Osteocyte (in vitro differentiated cells): ENCODE measurements at places on chromosomes 5 and 9.

DNA sequence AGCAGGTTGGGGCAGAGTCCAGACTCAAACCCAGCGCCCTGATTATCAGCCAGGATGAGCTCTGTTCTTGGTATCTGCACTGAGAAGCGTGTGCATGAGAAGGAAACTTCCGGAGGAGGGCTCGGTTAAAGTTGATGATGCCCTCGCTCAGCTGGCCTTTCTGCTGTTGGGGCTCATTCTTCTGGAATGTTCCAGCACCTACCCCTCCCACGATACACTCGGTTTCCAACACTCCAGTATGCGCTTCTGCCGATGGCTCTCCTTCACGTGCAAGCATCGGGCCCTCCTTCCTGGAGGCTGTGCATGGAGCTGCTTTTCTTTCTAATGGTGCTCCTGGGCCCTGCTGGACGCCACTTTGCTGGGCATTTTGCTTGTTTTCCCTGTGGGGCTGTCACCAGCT lies 134.0 kb downstream of the RXRA start:
- H3K4me3 ChIP-seq, result no peak overlapping the region
- DNase-seq, result no peak
- no peaks in the 10 kb centered on the region for H3K36me3 ChIP-seq
- H3K27ac ChIP-seq, result no peak overlapping the region
- no peaks in the 10 kb centered on the region for H3K27me3 ChIP-seq

- no peak for DNase-seq
- no peak overlapping the region for H3K27ac ChIP-seq
- H3K27me3 ChIP-seq, result no peaks in the 10 kb centered on the region
- peaks cover 3% of the 10 kb centered on the region for H3K4me1 ChIP-seq
- no peaks in the 10 kb centered on the region for H3K36me3 ChIP-seq
Measured at GRCh38 chr9:3331801-3332200, 194.0 kb downstream of the RFX3 start.

DNA sequence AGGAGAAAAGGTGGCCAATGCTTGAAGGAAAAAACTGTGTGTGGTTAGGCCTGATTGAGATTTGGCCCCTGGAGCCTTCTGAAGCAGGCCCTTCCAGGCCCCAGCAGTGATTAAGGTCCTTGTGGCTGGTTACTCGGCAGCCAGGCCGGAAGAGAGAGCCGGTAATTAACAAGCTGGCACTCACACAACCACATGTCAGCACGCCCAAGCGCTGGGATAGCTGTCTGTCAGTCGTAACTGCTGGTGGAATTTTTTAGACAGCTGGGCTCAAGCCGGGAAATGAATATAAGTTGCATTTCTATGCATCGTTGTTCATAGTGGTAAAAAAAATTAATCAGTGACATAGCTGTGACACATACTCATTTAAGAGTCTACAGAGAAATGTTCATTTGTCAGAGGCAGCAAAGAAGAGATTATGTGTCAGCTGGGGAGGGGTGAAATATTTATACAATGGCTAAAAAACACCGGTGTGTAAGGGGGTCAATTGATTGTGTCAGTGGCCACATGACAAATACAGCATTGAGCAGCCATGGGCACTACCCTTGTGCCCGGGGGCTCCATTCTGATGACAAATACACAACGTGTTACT lies 13.7 kb upstream of the ARAP3 start:
- H3K27me3 ChIP-seq, result peaks cover 43% of the 10 kb centered on the region
- peaks cover 4% of the 10 kb centered on the region for H3K4me1 ChIP-seq
- H3K36me3 ChIP-seq, result no peaks in the 10 kb centered on the region
- DNase-seq, result no peak
- H3K4me3 ChIP-seq, result no peak overlapping the region

GRCh38 chr5:113922343-113922742 lies 408.8 kb downstream of the YTHDC2 start:
- H3K36me3 ChIP-seq, result no peaks in the 10 kb centered on the region
- no peaks in the 10 kb centered on the region for H3K4me1 ChIP-seq
- no peak overlapping the region for H3K27ac ChIP-seq
- no peak for DNase-seq
- H3K27me3 ChIP-seq, result peaks cover 7% of the 10 kb centered on the region
- H3K4me3 ChIP-seq, result no peak overlapping the region

GRCh38 chr5:144183254-144183889 lies 12.7 kb downstream of the KCTD16 start:
- H3K4me1 ChIP-seq, result peaks cover 22% of the 10 kb centered on the region
- no peak for DNase-seq
- no peak overlapping the region for H3K4me3 ChIP-seq
- no peak overlapping the region for H3K27ac ChIP-seq
- no peaks in the 10 kb centered on the region for H3K27me3 ChIP-seq

- no peak for DNase-seq
- no peak overlapping the region for H3K27ac ChIP-seq
- H3K27me3 ChIP-seq, result no peaks in the 10 kb centered on the region
Measured at GRCh38 chr9:104944871-104945270, 16.9 kb upstream of the ABCA1 start.

DNA sequence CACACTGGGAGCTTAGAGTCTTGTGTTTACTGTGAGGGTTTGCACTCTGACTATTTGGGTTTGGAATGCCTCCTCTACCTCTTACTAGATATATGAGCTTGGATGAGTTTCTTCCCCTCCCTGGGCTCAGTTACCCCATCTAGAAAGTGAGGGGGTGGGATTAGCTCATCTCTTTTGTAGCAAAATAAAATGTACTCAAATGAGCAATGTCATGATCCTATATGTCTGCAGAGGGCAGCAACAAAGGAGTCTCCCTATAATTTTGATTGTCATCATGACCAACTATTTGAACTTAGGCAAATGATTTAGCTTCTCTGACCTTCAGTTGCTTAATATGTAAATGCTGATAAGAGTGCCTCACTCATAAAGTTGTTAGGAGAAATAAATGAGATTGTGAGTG lies 109.0 kb downstream of the DPYSL3 start:
- no peak overlapping the region for H3K27ac ChIP-seq
- H3K27me3 ChIP-seq, result no peaks in the 10 kb centered on the region
- H3K36me3 ChIP-seq, result peaks cover 34% of the 10 kb centered on the region

GRCh38 chr5:179504600-179505396 lies 45.6 kb upstream of the RUFY1 start:
- DNase-seq, result no peak
- no peaks in the 10 kb centered on the region for H3K36me3 ChIP-seq
- no peak overlapping the region for H3K27ac ChIP-seq

- DNase-seq, result no peak
- no peak overlapping the region for H3K4me3 ChIP-seq
- H3K27me3 ChIP-seq, result peaks cover 14% of the 10 kb centered on the region
- H3K4me1 ChIP-seq, result no peaks in the 10 kb centered on the region
- no peaks in the 10 kb centered on the region for H3K36me3 ChIP-seq
Measured at GRCh38 chr9:73065439-73065838, 86.2 kb upstream of the ANXA1 start.

GRCh38 chr9:7370381-7370780 lies 429.2 kb downstream of the DMAC1 start:
- H3K4me1 ChIP-seq, result no peaks in the 10 kb centered on the region
- no peaks in the 10 kb centered on the region for H3K27me3 ChIP-seq
- no peak overlapping the region for H3K4me3 ChIP-seq
- no peak for DNase-seq

- H3K27me3 ChIP-seq, result peaks cover 56% of the 10 kb centered on the region
- no peaks in the 10 kb centered on the region for H3K4me1 ChIP-seq
- no peak for DNase-seq
- no peaks in the 10 kb centered on the region for H3K36me3 ChIP-seq
- no peak overlapping the region for H3K27ac ChIP-seq
Measured at GRCh38 chr9:17799369-17799768, 220.5 kb downstream of the SH3GL2 start.

DNA sequence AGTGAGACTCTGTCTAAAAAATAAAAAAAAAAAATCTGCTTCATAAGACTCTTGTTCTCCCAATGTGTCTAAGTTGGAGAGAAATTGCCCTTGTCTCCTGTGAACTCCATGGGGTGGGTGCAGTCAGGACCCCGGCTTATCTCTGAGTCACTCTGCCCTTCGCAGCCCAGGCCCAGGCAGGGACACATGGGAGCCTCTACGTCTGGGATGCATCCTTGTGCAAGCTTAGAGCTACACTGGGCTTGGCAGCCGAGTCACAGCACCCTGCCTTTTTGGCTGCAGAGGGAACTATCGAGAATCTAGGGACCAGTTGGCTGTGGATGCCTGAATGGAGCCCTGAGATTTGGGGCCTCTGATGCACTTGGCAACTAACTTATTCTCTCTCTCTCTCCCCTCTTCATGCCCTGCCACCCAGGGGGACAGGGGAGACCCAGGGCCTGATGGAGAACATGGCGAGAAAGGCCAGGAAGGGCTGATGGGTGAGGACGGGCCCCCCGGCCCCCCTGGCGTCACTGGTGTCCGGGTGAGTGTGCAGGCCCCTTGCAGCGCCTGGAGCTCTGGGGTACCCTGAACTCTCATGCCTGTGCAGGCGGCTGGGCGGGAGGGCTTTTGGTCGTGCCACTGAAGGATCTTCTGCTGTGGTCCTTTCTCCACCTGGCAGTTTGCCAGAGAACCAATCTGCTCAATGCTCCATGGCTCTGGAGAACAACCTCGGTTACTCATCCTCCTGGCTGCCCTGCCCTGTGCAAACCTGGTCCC lies 47.5 kb upstream of the ORM1 start:
- peaks cover 25% of the 10 kb centered on the region for H3K4me1 ChIP-seq
- peak; percentile 82 for DNase-seq
- no peaks in the 10 kb centered on the region for H3K27me3 ChIP-seq
- no peak overlapping the region for H3K4me3 ChIP-seq
- no peak overlapping the region for H3K27ac ChIP-seq

GRCh38 chr5:78671609-78672008 lies 23.0 kb upstream of the LHFPL2 start:
- H3K36me3 ChIP-seq, result peaks cover 2% of the 10 kb centered on the region
- peaks cover 27% of the 10 kb centered on the region for H3K4me1 ChIP-seq
- no peak overlapping the region for H3K27ac ChIP-seq
- H3K4me3 ChIP-seq, result no peak overlapping the region

DNA sequence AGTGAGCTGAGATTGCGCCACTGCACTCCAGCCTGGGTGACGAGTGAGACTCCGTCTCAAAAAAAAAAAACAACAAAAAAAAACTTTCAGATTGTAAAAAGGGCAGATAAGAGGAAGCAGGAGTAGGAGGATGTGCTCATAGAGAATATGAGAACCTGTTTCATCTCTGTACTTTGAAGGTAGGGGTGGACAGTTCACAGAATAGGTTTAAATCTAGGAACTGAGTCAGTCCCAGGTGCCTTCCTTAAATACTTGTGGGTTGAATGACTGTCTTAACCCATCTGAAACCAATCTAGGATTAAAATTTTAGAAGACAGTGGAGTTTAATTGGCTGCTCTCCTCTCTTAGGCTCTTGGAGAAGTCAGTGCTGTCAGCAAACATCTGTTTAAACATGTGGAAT lies 12.4 kb downstream of the POLK start:
- no peaks in the 10 kb centered on the region for H3K4me1 ChIP-seq
- no peak overlapping the region for H3K27ac ChIP-seq
- H3K36me3 ChIP-seq, result peaks cover 23% of the 10 kb centered on the region
- H3K4me3 ChIP-seq, result no peak overlapping the region
- no peaks in the 10 kb centered on the region for H3K27me3 ChIP-seq

- no peak for DNase-seq
- H3K27me3 ChIP-seq, result no peaks in the 10 kb centered on the region
- H3K27ac ChIP-seq, result no peak overlapping the region
- H3K36me3 ChIP-seq, result peaks cover 6% of the 10 kb centered on the region
- no peaks in the 10 kb centered on the region for H3K4me1 ChIP-seq
Measured at GRCh38 chr9:128762671-128763449, 8.9 kb downstream of the ZER1 start.

DNA sequence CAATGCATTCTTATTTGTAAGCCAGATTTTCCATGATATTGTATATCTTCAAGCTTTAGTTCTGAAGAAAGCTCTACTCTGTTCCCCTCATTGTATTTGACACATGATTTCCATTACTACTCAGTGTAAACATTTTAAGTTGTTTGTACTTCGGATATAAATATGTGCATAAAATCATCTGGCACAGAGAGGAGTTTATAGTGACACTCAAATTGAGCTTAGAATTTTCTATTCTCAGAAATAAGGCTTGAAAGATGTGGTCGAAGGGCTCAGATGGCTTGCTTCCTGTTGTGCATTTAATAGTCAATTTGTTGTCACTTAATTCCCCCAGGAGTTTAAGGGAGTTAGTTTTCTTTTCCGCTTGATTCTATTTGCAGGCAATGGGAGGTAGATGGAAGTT lies 88.8 kb downstream of the PPIC start:
- no peaks in the 10 kb centered on the region for H3K27me3 ChIP-seq
- no peaks in the 10 kb centered on the region for H3K4me1 ChIP-seq
- no peak overlapping the region for H3K27ac ChIP-seq
- H3K4me3 ChIP-seq, result no peak overlapping the region

GRCh38 chr9:90899287-90899686 lies 97.7 kb downstream of the SYK start:
- H3K27me3 ChIP-seq, result no peaks in the 10 kb centered on the region
- no peak for DNase-seq
- no peak overlapping the region for H3K27ac ChIP-seq
- no peaks in the 10 kb centered on the region for H3K4me1 ChIP-seq
- H3K36me3 ChIP-seq, result no peaks in the 10 kb centered on the region

- DNase-seq, result no peak
- no peak overlapping the region for H3K27ac ChIP-seq
Measured at GRCh38 chr5:127186657-127187056, 103.9 kb upstream of the MEGF10 start.

GRCh38 chr5:133783481-133783880 lies 171.1 kb upstream of the FSTL4 start:
- H3K4me3 ChIP-seq, result no peak overlapping the region
- H3K4me1 ChIP-seq, result no peaks in the 10 kb centered on the region
- H3K36me3 ChIP-seq, result no peaks in the 10 kb centered on the region
- H3K27me3 ChIP-seq, result peaks cover 4% of the 10 kb centered on the region
- peak; percentile 17 for DNase-seq

DNA sequence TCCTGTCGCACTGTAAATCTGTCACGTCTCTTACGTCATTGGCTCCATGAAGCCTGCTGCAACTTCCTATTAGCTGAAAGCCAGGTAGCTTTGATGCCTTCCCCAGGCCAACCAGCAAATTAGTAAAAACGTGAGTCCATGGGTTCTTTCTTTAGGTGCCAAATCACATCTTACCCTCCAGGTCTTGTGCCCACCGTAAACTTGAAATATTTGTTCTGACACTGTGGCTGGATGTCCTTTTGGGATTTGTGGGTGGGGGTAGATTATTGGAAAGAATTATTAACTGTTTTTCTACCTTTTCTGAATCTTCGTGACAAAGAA lies 172.8 kb downstream of the NR3C1 start:
- H3K4me3 ChIP-seq, result no peak overlapping the region
- H3K27me3 ChIP-seq, result no peaks in the 10 kb centered on the region
- peaks cover 30% of the 10 kb centered on the region for H3K4me1 ChIP-seq
- no peak for DNase-seq

DNA sequence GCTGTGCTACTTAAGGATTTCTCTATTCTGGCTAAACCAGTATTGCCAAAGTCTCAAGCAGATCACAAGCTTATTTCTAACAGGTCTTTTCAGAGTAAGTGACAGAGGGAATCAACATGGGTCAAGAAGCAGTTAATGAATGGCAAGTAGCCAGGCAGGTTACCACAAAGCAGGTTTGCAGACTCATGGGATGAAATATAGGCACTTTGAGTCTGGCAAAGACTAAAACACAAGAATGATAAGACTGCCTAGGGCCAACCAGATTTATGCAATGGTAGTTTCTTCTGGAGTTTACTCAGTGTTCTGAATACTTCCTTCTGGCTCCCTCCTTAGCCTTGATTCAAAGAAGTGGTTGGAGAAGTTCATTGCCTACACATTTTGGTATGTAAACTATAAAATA lies 3.6 kb downstream of the HMGCS1 start:
- peaks cover 56% of the 10 kb centered on the region for H3K4me1 ChIP-seq
- no peaks in the 10 kb centered on the region for H3K36me3 ChIP-seq
- no peaks in the 10 kb centered on the region for H3K27me3 ChIP-seq
